ENCODE measurements at places on chromosomes 7 and 10.

- DNase-seq: peak; percentile 60
These were observed 128.2 kb downstream of the UBE2H start for GRCh38 chr7:129824291-129825208.

GRCh38 chr7:91892821-91893340 is 12.4 kb upstream of the MTERF1 start:
- peak; percentile 26 for DNase-seq

- peak; percentile 7 for DNase-seq
These were observed 3.2 kb upstream of the HUS1 start for GRCh38 chr7:47982610-47983009.

DNA sequence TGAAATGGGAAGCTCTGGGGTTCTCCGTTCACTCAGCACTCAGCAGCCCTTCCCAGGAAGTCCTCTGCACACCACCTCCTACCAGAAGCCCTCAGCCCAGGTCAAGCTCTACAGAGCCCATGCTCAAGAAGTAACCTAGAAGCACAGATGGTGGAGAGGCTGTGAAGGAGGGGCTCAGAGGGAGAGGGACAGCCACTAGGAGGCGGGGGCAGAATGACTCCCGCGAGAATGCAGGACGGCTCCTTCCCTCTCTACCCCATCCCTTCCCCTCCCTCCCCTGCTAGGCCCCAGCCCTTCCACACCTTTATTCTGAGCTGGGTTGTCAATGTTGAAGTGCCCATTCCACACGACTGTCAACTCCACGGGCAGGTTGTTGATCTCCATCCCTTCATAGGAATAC is 373.2 kb downstream of the PLXNA4 start:
- DNase-seq: no peak

- peak; percentile 15 for DNase-seq
These were observed 74.1 kb downstream of the CRPPA start for GRCh38 chr7:16347066-16347826.

DNA sequence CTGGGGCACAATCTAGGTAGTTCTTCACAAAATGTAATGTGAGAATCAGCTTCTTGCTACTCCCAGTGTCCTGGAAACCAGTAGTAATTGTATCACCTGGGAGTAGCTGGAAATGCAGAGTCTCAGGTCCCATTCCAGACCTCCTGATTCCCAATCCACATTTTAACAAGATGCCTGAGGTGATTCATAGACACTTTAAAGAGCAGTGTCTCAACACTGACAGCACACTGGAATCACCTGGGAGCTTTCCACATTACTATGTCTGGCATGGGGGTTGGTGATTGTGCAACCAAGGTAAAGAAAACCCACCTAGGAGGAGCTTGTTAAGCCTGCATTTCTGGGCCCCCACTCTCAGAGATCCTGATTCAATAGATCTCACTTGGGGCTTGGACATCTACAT is 11.1 kb downstream of the DPY19L1 start:
- no peak for DNase-seq

GRCh38 chr7:2209961-2210323 is 22.8 kb downstream of the MAD1L1 start:
- no peak for DNase-seq

DNA sequence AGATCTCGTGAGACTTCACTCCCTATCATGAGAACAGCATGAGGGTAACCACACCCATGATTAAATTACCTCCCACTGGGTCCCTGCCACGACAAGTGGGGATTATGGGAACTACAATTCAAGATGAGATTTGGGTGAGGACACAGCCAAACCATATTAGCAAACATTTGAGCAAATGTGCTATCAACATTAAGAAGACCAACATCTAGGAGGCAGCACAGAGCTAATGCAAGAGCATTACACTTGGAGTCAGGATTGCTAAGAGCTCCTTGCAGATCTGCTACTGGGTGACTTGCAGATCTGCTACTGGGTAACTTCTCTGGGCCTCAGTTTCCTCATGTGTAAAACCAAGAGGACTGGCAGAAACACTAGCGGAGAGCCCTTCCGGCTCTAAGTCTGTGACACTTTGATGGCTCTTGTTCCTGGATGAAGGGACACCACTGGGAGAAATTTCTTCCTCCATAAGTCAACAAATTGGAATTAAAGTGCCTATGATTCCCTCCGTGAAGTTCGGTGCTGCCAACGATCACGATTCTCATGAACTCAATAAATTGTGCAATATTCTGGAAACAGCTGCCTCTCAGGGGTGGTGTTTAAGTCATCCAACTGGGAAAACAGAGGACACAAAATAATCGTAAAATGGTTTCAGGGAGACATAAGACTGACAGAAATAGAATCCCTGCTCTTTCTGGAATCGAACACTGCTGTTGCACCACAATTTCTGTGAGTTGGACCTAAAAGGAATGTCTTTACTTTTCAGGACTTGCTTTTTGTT is 115.8 kb upstream of the ITGB1 start:
- DNase-seq: peak; percentile 22

- DNase-seq: no peak
These were observed 3.9 kb downstream of the FAM20C start for GRCh38 chr7:196283-196682.

GRCh38 chr10:33803248-33803647 is 468.8 kb upstream of the NRP1 start:
- peak; percentile 14 for DNase-seq

DNA sequence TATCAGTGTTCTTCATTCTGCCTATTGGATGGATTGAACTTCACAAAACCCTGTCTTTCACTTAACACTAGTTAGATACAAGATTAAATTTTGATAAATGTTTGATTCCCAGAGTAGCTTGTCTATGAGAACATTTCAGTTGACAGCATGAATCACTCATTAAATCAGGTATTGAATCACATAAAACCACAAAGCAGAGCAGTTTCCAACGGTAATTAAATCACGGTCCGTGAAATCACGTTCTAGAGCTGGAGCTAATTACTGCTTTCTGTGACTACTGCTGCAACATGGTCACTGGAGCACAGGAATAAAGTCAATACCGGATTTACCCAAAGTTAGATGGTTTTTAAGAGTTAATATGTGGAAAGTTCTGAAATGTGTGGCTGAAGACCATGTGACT is 257.8 kb upstream of the PCDH15 start:
- DNase-seq: no peak

GRCh38 chr7:25495342-25496250 is 267.3 kb upstream of the NPVF start:
- DNase-seq: no peak

DNA sequence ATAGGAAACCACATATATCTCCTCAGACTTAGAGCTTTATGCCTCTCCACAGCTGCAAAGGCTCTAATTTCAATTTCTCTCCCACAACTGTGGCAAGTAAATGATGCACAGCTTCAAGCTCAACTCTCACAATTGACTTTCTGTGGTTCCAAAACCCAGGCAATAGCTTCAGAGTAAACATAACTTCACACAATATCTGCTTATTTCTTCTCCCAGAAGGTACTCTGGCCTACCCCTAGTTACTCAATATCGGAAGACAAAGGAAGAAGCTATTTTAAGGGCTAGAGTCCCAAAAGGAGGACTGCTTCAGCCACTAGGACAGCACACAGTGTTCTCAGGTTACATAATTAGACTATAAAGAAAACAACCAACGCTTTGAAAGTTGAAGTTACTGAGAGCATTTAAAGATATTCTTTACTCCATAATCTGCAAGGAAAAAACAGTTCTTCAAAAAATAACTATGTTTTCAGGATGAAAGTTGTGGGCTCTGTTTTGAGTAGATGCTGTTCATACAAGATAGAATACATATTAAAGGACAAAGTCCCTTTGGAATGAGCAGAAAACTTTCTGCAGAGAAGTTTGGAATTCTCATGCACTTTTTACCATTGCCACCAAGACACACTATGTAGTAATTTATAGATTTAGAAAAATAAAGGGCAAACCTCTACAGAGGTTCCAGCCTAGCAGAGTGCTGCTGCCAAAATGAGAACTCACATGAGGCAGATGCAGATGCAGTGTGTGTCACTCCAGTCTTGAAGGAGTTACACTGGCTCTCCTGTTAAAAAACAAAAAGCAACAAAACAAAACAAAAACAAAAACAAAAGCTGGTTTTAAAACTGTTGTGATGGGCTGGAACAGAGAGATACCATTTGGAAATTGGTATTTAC is 81.8 kb downstream of the NT5C2 start:
- no peak for DNase-seq

- no peak for DNase-seq
These were observed 48.5 kb upstream of the CFAP46 start for GRCh38 chr10:132990684-132991545.

DNA sequence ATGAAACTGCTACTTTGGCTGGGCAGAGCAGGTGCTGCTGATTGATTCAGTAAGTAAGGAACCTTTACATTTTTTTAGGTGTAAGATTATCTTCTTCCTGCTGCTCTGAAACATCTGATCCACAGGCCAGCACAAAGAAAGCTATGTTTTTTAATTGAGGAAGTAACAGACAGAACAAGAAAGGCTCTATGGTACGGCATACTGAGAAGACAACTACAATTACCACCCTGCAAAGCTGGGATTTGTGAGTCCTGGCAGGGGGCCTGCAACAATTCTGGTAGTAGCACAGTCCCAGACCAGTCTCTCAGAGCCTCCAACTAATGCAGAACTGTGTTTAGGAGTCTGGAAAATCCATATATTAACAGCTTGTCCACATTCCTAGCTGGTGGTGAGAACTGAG is 103.0 kb upstream of the LRRTM3 start:
- no peak for DNase-seq

- DNase-seq: peak; percentile 66
These were observed 229.3 kb downstream of the GPR37 start for GRCh38 chr7:124536156-124536762.

- no peak for DNase-seq
These were observed 89.2 kb upstream of the CALCR start for GRCh38 chr7:93663561-93664299.

- DNase-seq: peak; percentile 80
These were observed 86.9 kb downstream of the JAZF1 start for GRCh38 chr7:28093623-28094232.

DNA sequence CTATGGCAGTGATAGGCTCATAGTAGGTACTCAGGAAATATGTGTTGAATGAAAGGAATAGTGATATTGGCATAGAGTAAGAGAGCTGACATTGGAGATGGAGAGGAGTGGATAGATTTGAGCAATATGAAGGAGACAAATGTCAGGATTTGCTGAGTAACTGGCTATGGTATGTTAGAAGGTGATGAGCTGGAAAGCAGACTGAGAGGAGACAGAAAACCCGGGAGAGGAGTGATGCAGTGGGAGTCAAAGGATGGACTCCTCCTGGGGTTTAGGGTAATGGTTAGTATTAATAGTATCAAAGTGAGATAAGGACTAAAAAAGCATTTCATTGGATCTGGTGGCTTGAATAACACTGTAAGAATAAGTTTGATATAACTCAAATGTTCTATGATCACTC is 64.8 kb downstream of the CD36 start:
- DNase-seq: peak; percentile 36

DNA sequence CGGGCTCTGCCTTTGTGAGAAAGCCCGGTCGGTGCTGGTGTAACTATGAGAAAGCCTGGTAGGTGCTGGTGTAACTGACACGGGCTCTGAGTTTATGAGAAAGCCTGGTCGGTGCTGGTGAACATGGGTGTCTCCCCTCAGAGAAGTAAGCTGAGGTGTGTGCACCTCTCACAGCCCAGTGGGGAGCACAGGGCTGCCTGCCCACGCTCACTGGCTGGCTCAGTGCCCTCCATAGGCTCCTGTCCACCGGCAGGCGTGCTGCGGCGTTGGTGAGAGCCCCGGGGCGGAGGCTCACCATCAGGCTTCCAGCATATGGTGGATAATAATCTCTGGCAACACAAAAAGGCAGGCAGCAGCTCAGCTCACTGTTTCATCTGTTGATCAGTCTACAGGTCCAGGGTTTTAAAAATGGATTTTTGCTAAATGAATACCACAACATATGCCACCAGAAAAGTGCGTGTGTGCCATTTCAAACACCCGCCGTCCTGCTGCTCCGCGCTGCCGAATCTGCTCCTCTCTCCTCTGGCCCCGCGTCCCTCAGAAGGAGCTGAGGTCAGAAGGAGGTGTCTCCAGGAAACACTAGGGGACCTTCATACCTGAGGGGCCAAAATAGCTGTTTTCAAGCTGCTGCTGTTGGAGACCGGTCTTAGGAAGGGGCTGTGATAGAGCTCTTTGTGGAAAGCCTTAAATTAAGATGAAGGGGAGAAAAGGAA is 365.7 kb downstream of the DNAJB6 start:
- no peak for DNase-seq

GRCh38 chr10:132575320-132576201 is 38.0 kb downstream of the INPP5A start:
- peak; percentile 58 for DNase-seq

DNA sequence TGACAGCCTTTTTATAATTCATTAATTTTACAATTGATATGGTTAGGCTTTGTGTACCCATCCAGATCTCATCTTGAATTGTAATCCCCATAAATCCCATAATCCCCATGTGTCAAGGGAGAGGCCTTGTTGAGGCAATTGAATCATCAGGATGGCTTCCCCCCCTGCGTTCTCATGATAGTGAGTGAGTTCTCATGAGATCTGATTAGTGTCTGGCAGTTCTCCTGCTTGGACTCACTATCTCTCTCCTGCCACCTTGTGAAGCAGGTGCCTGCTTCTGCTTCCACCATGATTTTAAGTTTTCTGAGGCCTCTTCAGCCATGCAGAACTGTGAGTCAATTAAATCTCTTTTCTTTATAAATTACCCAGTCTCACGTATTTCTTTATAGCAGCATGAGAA is 165.7 kb upstream of the GNAI1 start:
- DNase-seq: no peak

DNA sequence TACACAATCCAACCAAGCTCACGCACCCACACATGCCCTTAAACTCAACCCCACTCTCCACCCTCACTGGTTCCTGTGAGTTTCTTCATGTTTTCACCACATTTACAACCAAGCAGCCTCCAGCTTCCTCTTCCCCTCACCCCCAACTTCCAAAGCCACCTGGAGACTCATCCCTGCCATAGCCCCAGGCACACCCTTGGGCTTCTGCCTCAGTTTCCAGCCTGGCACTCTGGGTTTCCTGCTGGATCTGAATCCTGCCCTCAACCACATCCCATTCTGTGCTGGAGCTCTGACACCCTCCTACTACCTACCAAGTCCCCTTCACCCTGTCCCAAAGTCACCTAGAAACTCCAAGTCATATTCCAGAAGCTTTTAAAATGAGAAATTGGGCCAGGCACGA is 29.4 kb downstream of the CCDC3 start:
- no peak for DNase-seq

DNA sequence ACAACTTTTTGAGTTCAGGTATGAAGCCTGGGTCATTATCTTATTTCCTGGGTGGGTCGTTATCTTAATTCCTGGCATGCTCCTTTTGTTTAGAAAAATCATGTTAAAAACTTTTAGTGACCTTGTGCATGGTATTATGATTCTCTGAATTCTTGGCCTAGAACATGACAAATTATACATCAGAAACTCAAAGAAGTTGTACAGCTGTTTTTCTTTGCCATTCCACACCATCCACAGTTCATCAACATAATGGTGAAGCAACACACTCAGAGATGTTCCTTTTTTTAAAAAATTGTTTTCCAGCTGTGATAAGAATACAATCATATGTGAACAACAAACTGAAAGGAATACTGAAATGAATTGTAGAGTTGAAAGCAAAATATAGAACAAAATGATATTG is 149.2 kb upstream of the SEMA3D start:
- no peak for DNase-seq

GRCh38 chr7:95766657-95767056 is 5.7 kb upstream of the DYNC1I1 start:
- no peak for DNase-seq

GRCh38 chr7:36244429-36244828 is 91.4 kb downstream of the EEPD1 start:
- no peak for DNase-seq

GRCh38 chr7:130875265-130875741 is 141.3 kb upstream of the KLF14 start:
- peak; percentile 67 for DNase-seq
